ENCODE measurements at places on chromosomes 7 and 10.

DNA sequence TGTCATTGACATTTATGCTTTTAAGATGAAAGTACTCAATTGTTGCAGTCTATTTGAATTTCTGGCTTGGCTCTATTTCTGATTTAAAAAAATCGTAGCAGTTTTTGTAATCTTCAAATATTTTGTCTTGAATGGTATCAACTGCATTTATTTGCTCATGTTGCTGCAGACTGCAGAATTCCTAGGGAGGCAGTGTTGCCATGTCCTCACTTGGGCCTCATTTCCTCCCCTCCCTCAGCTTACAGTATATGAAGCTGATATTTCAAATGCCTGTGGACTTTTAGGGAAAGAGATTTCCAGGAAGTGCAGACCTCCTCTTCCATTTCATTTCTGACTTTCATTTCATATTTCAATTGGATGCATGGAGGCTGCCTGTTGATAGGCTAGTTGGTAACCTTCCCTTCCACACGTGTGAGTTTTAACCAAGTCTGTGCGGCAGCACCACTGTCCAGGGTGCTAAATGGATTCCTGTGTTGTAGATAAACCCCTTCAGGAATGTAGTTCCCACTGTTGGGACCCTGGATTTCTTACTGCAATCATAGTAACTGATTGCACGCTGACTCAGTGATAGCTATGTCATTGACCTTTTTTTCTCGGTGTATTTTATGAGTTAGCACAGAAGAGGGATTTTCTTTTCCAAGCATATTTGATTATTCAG is 17.5 kb downstream of the VPS50 start:
- DNase-seq, result peak; percentile 26

GRCh38 chr7:30931929-30932540 is 20.4 kb downstream of the AQP1 start:
- no peak for DNase-seq

DNA sequence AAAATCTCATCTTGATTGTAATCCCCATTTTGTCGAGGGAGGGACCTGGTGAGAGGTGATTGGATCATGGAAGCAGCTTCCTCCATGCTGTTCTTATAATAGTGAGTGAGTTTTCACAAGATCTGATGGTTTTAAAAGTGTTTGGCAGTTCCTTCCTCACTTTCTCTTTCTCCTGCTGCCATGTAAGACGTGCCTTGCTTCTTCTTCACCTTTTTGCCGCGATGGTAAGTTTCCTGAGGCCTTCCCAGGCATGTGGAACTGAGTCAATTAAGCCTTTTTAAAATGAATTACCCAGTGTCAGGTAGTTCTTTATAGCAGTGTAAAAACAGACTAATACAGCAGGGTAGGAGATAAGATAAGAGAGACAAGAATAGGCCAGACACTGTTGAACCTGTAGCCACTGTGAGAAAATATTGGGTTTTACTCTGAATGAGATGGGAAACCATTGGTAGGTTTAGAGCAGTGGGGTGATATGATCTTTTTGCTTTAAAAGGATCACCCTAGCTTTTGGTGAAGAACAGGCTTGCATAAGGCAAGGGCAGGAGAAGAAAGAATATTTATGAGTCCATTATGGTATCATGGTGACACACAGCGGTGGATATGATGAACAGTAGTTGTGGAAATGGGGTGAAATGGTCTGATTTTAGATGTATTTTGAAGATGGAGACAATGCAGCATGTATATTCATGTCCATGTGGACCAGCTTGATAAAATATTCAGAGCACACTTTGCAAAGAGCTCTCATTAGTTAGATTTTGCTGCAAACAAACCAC is 11.5 kb downstream of the OR6B1 start:
- no peak for DNase-seq

- no peak for DNase-seq
These were observed 29.7 kb downstream of the IMMP2L start for GRCh38 chr7:111532625-111533024.
